Spinal cord (tissue), 10 donors: ENCODE measurements at places on chromosomes 1 and 21.
A peak's percentile ranks its signal among the peaks of the same experiment; 100 is the strongest.

DNA sequence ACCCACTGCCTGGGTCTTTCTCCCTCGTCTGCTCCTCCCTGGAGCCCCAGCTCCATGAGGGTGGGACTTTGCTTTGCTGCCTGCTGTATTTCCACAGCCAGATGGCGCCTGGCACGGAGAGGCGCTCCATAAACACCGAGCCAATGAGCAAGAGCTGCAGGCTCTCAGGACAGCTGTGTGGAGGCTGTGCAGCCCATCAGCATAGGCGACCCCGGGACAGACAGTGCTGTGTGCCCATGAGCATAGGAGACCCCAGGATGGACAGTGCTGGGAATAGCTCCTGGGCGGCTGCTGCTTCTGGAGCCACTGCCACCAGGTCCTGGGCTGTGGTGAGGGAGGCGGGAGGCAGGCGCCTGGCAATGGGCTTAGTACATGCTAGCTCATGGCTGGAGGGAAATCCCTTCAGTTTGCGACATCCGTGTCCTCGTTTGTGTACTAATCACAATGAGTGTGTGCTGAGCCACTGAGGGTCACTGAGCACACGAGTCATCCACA, 29.2 kb downstream of the CEP104 start:
- no peak for DNase-seq

- no peak for DNase-seq
Measured at GRCh38 chr1:24931468-24932231, 1.6 kb upstream of the RUNX3 start.

- DNase-seq, result no peak
Measured at GRCh38 chr1:233679591-233680373, 65.9 kb downstream of the KCNK1 start.

DNA sequence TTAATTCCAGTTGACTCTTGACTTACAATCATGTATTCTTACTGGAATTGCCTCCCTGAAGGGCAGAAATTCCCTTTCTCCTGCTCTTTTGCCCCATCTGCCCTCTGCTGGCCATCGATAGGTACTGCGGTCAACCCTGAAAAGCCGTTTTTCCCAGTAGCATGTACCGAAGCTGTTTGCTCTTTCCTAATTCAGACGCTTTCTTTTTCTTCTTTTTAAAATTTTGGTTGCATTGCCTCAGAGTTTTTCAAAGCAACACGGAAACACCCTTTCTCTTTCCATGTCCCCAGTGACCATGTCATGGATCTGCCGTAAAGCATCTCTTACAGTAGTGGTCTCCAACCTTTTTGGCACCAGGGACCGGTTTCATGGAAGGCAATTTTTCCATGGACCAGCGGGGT, 164.2 kb upstream of the C1orf21 start:
- DNase-seq, result peak; percentile 57

DNA sequence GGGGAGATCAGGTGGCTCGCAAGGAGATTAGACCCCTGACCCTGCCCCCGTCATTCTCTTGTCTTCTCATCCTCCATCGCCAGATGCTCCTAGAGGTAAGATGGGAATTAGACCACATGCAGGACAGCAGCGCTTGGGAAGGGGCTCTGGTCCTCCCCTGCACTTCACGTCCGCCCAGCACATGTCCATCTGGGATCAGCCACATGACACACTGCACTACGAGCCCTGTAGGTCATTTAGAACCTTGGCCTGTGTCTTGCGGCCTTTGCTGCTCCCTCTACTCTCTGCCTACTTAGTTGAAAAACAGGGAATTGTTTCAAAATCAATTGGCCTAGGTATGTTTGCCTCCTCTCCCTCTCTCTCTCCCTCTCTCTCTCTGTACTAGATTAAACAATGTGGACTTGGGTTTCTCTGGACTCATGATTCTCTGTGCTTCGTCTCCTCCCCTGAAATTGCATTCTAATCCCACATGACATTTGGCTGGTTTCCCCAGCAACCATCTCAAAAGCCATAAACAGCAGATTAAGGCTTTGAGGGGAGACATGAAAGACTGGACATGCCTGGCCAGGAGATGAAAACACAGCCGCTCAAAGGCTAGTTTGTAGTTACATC, 3.8 kb upstream of the NCMAP start:
- no peak for DNase-seq

GRCh38 chr21:16078382-16078781, 348.6 kb downstream of the USP25 start:
- no peak for DNase-seq

- no peak for DNase-seq
Measured at GRCh38 chr1:15618655-15619525, 1.6 kb downstream of the DDI2 start.

DNA sequence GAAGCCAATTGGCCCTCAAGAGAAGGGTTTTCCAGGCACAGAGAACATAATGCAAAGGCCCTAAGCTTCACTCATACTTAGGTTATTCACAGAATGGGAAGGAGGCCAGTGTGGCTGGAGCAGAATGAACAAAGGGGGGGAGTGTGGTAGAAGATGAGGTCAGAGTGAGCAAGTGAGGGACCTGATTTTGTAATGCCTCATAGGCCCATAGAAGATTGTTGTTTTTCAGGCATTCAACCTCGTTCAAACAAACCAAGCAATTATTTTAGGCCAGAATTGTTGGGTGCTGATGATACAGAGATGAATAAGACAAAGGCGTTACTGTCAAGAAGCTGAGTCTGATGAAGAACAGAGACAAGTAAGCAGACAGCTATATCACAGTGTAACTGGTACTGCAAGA, 54.5 kb upstream of the RAP1A start:
- DNase-seq, result no peak

- no peak for DNase-seq
Measured at GRCh38 chr1:224719716-224720115, 103.6 kb downstream of the CNIH3 start.

DNA sequence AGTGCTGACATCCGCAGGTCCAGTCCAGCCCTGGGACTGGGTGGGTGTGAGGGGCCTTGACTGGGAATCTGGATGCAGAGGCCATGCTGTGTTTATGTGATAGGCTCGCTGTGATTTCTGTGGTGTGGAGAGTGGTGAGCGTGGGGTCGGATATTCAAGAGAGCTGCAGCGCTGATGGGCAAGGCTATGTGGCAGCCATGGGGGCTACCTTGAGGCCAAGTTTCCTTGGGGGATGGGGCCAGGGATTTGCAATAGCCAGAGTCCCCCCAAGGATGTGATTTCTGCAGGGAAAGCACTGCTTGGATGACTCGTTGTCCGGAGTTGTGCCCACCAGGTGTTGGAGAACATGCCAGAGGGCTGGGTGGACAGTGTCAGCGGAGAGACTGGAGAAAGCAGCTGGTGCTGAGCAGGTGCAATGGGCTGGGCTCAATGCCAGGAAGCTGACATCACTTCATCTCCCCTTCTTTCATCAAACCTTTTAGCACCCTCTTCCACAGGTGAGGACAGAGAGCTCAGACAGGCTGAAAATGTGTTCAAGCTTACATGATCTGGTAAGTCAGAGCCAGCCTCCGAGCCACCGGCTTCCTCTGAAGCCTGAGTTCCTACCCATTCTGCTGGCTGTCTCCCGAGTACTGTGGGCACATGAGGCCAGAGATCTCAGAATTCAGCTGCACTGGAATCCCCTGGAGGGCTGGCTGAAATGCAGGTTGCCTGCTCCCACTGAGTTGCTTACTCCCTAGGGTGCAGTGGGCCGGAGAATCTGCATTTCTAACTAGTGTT, 132.9 kb downstream of the RHOU start:
- DNase-seq, result peak; percentile 31
